Calu3 (cell line): ENCODE measurements at places on chromosomes 13 and 19. TPM values are rescaled to one million over a fixed set of nuclear protein-coding genes. Genes with fewer than 3 reads are reported as not detected.

DNA sequence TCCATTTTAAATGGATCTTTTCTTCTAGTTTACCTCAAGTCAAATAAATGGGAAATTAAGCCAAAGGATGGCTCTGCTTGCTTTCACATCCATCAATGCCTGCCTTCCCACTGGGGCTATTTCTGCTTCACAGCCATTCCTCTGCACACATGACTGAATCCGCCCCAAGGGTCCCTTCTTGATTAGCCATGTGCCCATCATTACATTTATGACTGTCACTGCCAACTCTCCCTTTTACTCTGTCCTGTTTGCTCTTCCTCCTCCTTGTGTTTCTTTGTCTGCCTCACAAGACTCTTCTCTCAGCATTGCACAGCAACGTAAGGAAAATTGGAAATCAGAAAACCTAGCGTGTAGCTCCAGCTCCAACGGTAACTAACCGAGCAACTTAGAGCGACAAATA lies 410.2 kb downstream of the TBC1D4 start:
- no peak for DNase-seq

DNA sequence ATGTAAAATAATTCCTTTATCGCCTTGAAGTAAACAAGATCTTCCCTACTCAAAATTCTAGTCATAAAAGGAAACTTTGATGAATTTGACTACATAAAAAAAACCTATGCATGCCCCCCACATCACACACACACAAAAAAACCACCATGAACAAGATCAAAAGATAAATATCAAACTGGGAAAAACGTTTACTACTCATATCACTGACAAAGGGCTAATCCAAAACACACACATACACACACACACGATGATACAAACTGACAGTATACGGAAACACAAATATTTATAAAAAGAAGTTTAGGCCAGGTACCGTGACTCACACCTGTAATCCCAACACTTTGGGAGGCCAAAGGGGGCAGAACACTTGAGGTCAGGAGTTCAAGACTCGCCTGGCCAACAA lies 61.9 kb downstream of the TSC22D1 start:
- DNase-seq, result no peak

DNA sequence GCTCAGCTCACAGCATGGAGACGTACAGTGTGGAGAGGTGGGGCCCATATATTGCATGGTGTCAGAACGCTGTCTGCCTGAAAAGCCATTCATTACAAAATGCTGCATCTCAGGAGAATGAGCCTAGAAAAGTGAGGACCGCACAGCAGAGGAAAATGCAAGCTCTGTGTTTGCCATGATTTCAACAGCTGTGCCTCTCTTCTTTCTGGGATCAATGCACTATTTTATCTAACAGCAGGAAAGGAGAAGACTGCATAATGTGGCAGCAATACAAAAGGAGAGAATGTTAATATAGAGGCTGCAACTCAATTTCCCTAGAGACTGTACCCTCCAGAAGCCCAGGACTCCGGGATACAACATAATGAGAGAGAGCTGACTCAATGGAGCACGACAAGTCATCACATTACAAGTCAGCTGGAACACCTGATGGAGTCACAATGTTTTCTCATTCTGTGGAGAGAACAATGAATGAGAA lies 368.0 kb downstream of the FGF14 start:
- no peak for DNase-seq

- DNase-seq, result no peak
These were observed 35.0 kb downstream of the NUFIP1 start for GRCh38 chr13:44954224-44954623.

GRCh38 chr19:2237051-2237868 lies 636 bp downstream of the SF3A2 start:
- no peak for DNase-seq

- DNase-seq, result no peak
These were observed 1.2 kb upstream of the ZNF225 start for GRCh38 chr19:44111910-44112463.

DNA sequence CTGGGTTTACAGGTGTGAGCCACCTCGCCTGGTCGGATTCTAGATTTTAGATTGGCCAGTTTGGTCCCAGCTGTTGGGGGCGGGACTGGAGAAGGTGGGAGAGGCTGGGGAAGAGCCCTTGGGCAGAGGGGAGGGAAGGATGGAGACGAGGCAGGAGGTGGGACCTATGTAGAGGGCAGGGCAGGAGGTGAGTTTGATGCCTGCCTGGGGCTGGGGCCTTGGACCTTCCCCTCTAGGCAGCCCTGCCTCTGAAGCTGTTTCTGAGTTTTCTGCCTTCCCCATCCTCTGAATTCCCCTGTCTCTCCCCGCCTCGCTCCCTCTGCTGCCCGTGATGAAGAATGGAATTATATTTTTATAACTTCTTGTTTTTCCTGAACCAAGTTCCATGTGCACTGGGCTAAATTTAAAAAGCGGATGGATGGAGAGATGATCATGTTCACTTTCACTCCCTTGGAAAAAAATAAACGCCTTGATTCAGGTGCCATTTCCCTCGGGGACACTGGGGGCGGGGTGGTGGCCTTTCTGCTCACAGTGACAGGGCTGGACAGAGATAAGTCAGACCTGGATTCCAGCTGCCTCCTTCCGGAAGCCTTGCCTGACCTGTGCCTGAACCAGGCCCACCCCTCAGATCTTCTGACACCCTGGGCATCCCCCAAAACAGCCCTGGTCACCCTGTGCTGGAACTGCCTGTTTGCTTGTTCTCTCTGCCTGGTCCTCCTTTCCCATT lies 16.5 kb upstream of the TNFAIP8L1 start:
- no peak for DNase-seq

- no peak for DNase-seq
These were observed 42.4 kb upstream of the RANBP3 start for GRCh38 chr19:6020166-6020882.

DNA sequence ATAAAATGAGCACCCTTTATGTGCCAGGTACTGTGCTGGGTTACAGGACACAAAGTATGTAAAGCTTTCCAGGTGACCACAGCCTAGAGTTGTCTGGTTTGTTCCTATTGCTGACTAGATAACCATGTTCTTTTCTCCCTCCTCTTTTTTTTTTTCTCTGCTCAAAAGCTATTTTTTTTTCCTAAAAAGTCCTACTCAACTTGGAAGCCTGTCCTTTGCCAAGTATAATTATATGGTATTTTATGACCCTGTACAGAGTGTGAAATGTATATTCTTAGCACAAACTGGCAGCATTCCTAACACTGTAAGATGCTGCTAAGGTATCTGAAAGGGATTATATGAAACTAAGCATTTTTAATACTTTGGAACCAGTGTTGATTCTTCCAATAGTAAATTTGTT lies 171.0 kb downstream of the GPC6 start:
- DNase-seq, result no peak

GRCh38 chr13:72617186-72617585 lies 110.2 kb downstream of the MZT1 start:
- no peak for DNase-seq

DNA sequence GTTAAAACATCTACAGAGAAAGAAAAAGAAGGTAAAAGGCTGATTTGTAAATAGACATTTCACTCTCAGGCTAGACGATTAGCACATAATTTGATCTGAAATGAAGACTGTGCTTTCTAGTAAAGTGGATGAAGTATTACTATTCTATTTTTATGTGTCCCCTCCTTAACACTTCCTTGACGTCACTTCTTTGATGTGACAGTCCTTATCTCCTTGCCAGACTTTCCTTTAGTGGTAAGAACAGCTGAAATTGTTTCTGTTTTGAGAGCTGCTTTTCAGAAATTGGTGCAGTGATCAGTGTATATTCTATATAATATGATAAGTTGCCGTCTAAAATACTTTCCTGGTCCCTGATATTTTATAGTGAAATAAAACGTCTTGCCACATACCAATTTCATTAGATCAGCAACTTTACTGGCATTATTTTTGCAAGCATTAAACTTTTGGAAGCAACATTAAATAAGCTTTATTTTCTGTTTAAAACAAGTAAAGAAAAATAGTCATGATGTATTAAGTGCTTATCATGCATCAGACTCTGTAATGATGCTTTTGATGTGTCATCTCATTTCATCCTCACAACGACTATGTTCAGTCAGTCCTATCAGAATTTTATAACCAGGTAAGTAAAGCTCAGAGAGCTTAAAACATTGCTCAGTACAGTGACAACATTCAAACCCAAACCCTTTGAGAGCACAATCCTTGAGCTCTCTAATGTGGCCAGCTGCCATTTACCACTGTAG lies 210.3 kb upstream of the PCDH9 start:
- DNase-seq, result no peak

DNA sequence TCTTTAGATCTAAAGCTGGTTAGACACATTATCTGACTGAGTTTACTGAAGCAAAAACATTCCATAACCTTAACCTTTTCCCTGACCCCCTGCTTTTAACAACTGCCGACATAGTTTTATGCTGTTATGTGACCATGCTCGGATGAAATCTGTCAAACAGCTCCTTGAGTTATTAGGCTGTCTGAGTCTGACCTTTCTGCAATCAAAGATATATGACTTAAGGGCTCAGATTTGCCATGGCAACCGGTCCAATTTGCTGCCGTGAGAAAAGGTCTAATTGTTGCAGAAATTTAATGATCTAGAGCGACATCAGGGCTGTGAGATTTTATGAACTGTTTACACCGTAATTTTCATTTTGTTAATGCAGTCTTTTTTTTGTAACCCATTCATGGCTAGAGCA lies 61.8 kb downstream of the URI1 start:
- DNase-seq, result no peak

GRCh38 chr13:73698859-73699258 lies 435.3 kb downstream of the KLF12 start:
- DNase-seq, result no peak

GRCh38 chr13:37775871-37776270 lies 93.7 kb downstream of the TRPC4 start:
- no peak for DNase-seq

DNA sequence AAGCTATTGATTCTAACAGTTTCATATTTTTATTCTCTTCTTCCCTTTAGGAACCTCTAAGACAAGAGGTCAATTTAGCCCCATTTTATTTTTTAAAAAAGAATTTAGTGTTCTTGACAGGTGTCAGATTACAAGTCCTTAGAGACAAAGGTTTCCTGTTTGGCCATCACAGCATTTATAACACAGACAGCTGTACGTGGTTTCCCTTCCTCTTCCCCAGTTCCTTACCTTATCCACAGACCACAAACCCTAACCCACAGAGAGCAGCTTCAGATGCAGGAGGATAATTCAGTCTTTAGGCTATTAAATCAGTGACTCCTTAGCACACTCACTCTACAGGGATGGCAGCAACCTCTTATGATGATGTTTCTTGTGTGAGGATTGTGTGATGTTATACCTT lies 1210.1 kb downstream of the DIAPH3 start:
- no peak for DNase-seq

DNA sequence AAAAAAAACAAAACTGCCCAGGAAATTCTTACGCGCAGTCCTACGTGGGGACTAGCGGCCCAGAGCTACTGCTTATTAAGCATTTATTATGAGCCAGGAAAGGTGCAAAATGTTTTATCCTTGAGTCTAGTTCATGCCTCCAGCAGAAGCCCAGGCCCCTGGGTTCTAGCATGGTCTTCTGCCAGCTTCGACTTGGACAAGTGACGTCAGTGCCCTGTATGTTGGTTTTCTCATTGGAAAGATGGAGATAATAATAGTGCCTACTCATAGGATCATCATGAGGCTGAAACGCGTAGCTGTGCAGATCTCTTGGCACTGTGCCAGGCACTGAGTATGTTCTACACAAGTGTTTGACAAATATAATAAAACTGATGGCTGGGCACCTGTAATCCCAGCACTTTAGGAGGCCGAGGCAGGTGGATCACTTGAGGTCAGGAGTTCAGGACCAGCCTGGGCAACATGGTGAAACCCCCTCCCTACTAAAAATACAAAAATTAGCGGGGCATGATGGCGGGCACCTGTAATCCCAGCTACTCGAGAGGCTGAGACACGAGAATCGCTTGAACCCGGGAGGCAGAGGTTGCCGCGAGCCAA lies 12.4 kb upstream of the SULT2B1 start:
- no peak for DNase-seq

DNA sequence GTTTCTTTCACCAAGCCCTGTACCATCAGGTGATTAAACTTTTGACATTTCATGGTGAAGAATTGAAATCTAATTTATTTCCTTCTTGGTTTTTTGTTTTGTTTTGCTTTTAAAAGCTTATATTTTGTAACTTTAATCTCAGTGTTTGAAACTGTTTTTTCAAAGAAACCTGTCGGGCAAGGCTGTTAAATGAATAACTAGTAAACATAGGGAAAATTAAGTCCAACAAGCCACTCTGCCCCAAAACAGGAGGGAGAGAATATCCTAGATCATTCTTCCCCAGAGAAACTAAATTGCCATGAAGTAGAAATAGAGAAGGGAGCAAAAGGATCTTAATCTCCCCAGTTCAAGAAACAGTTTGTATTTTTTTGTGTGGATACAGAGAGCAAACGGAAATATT lies 98.2 kb downstream of the FREM2 start:
- no peak for DNase-seq

- DNase-seq, result no peak
These were observed 12.9 kb downstream of the SYT3 start for GRCh38 chr19:50626795-50627194.

DNA sequence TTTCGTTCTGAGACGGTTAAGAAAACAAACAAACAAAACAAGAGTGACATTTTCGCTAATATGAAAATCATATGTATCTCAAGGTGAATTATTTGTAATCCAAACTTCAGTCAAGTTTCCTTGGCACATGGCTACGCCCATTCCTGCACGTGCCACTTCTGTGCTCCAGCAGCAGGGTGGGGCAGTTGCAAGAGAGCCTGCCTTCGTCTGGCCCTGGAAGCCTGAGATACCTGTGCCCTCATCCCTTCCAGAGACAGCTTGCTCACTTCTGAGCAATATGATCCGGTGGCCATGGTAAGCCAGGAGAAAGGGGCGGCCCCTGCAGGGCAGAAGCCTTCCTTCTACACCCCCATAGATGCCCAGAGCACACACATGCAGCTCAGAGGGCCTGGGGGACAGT lies 22.1 kb downstream of the DPP9 start:
- no peak for DNase-seq

GRCh38 chr13:26629260-26629825 lies 71.9 kb downstream of the WASF3 start:
- DNase-seq, result no peak

GRCh38 chr13:35992964-35993363 lies 138.2 kb downstream of the DCLK1 start:
- DNase-seq, result no peak

- no peak for DNase-seq
These were observed 225.3 kb downstream of the LACC1 start for GRCh38 chr13:44104969-44105368.

Gene ZNF546
- 4.7 and 5.7 TPM in 2 replicates for total RNA-seq

Gene CLDN10
- 46.8 and 55.0 TPM in 2 replicates for total RNA-seq

Gene TOMM40
- total RNA-seq, result 152 and 162 TPM in 2 replicates

Gene RBM42
- 148 and 162 TPM in 2 replicates for total RNA-seq

Gene KLK15
- total RNA-seq, result not detected in 2 replicates

Gene ZNF586
- total RNA-seq, result 18.9 and 22.9 TPM in 2 replicates

Gene GZMM
- total RNA-seq, result 0.42 TPM in 1 of 2 replicates, not detected in the other

Gene IL12RB1
- not detected in 2 replicates for total RNA-seq

Gene LILRB1
- total RNA-seq, result not detected in 2 replicates

Gene ERICH6B
- total RNA-seq, result not detected in 2 replicates

Gene CCDC194
- not detected in 2 replicates for total RNA-seq

Gene CGB8
- total RNA-seq, result 0.54 and 0.56 TPM in 2 replicates
